Cortex of kidney (tissue), 1 donor: ENCODE measurements at places on chromosomes 6 and 20.

- no peak for DNase-seq
Measured at GRCh38 chr6:91708534-91708933, 1121.7 kb upstream of the MAP3K7 start.

DNA sequence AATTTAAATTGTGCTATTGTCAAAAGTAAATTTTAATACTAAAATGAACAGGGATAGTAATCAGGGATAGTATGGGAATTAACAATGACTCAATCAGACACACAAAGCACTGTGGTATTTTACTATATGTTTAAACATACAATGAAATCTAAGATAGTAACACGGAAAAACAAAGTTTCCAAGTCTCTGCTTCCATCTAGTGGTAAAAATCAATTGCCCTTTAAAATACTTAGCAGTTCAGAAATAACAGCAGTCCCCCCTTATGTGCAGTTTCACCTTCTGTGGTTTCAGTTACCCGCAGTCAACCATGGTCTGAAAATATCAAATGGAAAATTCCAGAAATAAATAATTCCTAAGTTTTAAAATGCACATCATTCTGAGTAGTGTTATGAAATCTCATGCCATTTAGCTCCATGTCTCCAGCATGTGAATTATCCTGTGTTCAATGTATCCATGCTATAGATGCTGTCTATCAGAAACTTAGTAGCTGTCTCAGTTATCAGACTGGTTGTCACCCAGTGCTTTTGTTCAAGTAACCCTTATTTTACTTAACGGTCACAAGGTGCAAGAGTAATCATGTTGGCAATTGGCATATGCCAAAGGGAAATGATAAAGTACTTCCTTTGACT, 58.5 kb downstream of the AHI1 start:
- DNase-seq, result no peak

- DNase-seq, result no peak
Measured at GRCh38 chr20:19646963-19647362, 111.1 kb upstream of the RIN2 start.

DNA sequence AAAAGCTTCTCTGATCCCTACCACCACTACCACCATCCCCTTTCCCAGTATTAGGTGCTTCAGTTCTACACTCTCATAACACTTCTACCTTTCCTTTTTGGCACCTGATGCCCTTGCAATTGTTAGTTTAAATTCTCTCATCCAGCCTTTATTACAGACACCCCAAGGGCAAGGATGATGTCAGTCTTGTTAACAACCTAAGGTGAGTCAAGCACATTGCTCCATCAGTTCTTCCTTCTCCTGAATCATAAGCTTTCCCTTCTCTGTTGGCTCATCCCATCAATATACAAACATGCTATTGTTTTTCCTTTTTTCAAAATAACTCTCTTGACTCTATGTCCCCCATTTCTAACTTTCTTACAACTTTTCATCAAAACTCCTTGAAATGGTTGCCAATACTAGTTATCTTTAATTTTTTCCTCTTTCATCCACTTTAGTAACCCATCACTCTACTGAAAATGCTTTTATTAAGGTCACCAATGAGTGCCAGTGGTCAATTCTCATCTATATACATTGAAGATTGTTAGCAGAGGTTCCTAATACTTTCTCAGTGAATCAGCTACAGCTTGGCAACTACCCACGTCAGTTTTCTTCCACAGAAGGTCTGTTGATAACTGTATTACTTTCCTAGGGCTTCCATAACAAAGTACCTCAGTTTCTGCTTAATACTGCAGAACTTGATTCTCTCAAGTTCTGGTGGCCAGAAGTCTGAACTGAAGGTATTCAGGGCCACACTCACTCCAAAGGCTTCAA, 97.1 kb upstream of the FLRT3 start:
- DNase-seq, result no peak

DNA sequence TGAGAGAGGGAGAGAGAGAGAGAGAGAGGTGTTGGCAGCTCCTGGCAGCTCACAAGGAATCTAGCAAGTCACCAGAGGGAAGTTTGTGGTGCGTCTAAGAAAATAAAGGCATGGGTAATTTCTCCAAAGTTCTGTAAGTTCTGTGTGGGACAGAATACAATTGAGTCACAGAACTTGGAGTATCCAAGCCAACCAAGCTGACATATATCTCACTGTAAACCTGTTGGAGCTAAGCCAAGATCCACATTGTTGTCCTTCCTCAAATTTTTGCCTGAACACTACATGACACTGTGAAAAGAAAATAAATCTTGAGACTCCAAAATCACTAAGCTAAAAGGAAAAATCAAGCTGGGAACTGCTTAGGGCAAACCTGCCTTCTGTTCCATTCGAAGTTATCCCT, 436.7 kb downstream of the MEI4 start:
- DNase-seq, result no peak

DNA sequence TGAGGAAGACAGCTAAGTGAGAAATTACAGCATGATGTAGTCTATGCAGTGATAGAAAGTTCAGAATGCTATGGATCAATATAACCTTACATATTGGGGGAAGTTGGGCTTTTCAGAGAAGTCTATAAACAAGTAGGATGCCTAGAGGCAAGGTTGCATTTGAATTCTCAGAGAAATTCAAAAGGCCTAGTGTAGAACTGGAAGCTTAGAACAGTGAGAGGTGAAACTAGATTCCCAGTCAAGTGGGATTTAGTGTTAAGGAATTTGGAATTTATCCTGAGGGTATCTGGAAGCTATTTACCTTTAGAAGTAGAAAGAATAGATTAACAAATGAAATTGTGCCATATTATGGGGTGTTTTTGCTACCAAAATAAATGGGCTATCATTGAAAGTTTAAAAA, 4.3 kb downstream of the CENPW start:
- no peak for DNase-seq

DNA sequence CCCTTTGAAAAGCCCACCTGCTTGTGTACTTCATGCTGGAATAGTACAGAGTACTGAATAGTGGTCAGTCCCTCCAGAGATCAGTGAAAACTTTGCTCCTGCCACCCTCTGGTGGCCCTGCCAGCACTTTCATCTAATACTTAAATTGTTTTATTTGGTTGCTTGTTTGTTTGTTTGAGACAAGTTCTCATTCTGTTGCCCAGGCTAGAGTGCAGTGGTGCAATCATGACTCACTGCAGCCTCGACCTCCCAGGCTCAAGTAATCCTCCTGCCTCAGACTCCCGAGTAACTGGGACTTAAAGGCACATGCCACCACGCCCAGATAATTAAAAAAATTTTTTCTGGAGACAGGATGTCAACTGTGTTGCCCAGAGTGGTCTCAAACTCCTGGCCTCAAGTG, 9.1 kb downstream of the FAM83D start:
- no peak for DNase-seq

DNA sequence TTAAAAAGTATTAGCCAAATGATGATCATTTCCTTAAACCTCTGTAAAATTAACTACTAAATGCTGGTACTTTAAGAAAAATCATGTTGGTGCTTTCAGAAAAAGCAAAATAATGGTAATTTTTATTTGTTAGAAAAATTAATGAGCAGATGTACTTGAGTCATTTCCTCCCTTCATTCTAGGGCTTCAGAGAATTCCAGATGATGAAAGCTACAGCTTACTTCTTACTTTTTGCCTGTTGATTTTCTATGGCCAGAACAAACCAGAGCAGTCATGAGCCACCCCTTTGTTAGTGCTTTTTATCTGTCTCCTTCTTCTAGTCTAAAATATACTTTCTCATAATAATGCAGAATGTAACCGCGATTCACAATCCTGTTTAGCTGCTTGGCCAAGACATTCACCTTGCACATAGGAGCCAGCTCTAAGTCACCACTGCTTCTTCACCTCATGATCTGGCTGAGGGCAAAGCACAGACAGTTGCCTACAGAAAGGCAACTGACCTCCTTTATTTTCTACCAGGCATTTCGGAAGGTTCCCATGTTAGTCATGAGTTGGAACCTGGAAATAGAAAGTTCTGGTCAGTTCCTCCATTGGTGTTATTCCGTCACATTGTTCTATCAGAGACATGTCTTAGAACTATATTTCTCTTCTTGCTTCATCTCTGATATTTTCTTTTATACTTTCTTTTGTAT, 43.5 kb upstream of the TINAG start:
- DNase-seq, result no peak

DNA sequence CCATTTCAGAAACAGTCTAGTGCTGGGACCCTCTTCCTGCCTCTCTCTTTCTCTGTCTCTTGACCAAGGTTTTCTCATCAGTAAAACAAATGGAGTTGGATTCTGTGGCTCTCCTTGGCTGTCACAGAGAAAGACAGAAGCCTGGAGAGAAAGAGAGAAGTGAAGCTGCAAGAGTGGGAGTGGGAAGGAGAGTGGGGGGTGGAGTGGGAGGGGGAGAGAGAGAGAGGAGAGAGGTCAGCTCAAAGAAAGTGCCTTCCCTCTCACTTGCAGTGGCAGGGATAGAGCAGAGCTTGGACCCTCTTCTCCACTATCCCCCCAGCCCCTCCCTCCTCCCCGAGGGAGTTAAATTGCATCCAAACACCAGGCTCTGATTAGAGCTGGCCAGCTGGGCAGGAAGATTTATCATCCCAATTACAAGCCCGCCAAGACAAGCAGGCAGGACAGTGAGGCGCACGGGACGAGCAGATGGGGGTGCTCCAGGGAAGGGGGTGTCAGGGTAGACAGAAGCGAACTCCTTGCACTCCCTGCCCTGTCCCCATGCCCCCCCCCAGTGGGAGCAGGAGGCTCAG, 74.3 kb downstream of the CD40 start:
- no peak for DNase-seq

GRCh38 chr6:143410859-143411270, 39.6 kb downstream of the ADAT2 start:
- DNase-seq, result no peak

GRCh38 chr20:36155991-36156390, 1.5 kb downstream of the EPB41L1 start:
- no peak for DNase-seq

GRCh38 chr6:156701966-156702365, 75.2 kb upstream of the ARID1B start:
- DNase-seq, result no peak

DNA sequence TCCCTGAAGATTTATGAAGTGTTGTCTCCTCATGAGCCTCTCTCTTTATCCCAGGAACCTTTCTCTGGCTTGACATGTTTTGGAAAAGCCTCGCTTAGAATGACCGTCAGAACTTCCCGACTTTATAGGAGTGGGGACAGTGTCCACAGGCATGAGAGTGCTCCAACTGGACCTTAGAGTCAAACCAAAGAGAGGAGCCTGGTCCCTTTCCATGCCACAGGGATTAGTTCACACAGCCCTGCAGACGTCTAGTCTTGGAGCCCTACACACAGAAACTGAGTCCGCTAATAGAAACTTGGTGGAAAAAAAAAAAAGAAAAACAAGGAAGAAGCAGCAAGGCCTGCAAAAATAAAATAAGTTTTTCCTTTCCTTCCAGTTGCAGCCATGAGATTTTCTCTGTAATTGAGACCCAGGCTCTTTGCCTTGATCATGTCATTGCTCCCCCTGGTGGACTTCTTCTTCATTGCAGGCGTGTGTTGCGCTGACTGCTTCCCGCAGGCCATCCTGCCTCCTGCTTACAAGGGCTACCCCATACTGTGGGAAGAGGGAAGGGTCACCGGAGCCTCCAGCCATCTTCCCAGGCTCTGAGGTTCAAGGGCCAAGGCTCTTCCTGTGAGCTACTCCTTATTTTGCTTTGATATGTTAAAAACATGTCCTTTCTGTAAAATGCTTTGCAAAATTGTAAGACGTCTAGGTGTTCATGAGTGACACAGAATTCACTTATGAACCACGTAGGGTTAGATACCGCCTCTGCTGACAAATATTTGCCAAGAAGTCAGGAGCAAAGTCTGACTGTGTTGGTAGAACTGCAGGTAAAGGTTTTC, 201.0 kb downstream of the UST start:
- no peak for DNase-seq

DNA sequence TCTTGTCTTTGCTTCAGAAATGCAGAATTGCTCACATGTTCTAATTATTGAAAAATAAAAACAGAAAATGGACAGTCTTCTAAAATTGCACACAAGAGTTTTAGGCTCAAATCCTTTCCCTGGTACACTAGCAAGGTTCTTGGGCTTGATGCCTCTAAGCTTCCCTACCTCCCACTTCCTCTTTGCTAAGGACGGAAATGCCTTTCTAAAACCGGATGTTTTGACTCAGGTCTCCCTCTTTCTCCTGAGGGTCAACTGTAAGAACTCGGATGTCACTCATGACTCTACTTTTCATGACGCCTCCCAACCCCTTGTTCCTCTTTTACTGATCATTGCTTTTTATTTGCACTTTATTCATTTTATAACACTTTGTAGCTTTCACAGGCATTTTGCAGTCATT, 613.5 kb downstream of the C6orf118 start:
- no peak for DNase-seq

- no peak for DNase-seq
Measured at GRCh38 chr6:143251288-143251687, 190.6 kb downstream of the AIG1 start.

- no peak for DNase-seq
Measured at GRCh38 chr6:15827496-15828255, 164.8 kb upstream of the DTNBP1 start.

- DNase-seq, result no peak
Measured at GRCh38 chr6:110055387-110055735, 77.2 kb downstream of the GPR6 start.

DNA sequence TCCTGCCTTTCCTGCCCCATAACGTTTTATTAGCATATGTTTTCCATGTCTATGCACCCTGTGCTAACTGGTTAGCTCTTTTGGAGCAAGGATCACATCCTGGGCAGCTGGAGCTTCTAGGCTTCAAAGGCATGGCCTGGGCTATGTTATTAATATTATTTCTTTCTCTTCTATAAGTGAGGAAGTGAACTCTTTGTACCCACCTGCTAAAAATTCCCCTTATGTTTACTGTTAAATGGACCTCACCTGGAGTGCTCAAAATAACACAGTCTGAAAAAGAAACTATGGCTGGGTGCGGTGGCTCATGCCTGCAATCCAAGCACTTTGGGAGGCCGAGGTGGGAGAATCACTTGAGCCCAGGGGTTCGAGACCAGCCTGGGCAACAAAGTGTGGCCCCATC, 97.8 kb downstream of the TNFAIP3 start:
- no peak for DNase-seq

DNA sequence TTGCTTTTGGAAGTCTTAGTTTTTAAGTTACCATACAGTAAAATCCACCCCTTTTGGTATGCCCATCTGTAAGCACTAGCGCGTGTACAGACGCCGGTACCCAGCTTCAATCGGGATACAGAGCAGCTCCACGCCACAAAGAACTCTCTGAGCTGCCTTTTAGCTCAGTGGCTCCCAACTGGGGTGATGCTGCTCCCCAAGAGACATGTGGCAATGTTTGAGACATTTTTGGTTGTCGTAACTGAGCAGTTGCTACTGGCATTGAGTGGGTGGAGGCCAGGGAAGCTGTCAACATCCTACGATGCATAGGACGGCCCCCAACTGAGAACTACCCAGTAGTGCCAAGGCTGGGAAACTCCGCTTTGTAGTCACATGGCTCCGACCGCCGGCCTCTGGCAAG, 73.3 kb downstream of the BMP7 start:
- DNase-seq, result no peak

GRCh38 chr20:38423541-38423940, 11.6 kb downstream of the SNHG17 start:
- DNase-seq, result no peak

GRCh38 chr6:132888701-132889100, 74.3 kb downstream of the RPS12 start:
- DNase-seq, result no peak
